ENCODE measurements at places on chromosomes 11 and 22.

- DNase-seq, result no peak
These were observed 9.8 kb downstream of the HDHD5 start for GRCh38 chr22:17149076-17149815.

GRCh38 chr11:36123336-36124101 is 165.7 kb downstream of the COMMD9 start:
- DNase-seq, result no peak

DNA sequence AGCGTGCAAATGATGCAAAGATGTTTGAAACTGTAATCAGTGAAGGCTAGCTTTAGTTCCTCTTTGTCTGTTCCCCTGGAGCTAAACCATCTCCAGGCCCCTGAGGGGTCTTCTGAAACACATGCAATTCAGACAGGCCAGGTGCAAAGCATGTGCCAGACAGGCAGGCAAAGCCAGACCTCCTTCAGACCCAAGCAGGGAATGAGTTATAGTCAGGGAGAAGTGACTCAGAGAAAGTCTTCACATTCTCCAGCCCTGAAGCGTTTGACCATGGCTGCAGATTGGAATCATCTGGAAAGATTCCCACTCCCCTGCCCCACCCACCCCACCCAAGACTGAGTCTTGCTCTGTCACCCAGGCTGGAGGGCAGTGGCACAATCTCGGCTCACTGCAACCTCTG is 187.0 kb upstream of the ISX start:
- no peak for DNase-seq

DNA sequence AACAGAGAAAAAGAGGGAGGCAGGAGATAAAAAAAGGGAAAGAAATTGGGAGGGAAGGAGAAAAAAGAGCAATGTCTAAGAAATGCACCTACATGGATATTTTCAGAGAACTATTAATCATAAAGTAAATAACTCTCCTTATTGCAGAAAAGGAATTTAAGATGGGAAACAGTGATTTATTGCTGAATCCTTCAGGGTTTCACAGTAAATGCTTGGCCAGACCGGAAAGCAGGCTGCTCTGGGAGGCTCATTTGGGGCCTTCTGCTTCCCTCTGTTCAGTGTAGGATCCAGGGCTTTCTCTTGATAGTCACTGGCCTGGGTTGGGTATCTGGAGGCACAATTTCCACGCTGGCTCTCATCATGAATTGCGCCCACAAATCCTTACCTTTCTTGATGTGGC is 324.3 kb upstream of the SORL1-AS1 start:
- DNase-seq, result no peak

DNA sequence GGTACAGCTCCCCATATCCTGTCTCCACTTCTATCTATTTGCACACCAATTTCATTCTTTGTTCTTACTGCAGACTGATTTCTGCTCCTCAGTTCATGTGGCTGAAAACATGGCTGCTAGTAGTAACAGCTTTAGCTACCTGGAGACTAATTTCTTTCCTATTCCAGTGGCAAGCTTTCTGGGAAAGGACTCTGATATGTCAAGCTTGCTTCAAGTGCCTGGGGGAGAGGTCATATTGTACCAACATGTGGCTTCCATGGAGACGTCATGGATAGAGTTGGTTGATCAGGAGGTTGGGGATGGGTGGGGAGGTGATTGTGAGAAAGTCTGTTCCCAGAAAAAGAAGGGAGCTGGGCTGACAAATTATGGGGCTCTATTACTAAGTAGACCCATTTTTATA is 44.9 kb downstream of the ADM start:
- no peak for DNase-seq

- no peak for DNase-seq
These were observed 43.7 kb downstream of the KMT5B start for GRCh38 chr11:68169442-68169841.
